ENCODE measurements at places on chromosomes 5 and 9.

- DNase-seq = no peak
Measured at GRCh38 chr9:97900103-97900737, 22.1 kb downstream of the TRMO start.

DNA sequence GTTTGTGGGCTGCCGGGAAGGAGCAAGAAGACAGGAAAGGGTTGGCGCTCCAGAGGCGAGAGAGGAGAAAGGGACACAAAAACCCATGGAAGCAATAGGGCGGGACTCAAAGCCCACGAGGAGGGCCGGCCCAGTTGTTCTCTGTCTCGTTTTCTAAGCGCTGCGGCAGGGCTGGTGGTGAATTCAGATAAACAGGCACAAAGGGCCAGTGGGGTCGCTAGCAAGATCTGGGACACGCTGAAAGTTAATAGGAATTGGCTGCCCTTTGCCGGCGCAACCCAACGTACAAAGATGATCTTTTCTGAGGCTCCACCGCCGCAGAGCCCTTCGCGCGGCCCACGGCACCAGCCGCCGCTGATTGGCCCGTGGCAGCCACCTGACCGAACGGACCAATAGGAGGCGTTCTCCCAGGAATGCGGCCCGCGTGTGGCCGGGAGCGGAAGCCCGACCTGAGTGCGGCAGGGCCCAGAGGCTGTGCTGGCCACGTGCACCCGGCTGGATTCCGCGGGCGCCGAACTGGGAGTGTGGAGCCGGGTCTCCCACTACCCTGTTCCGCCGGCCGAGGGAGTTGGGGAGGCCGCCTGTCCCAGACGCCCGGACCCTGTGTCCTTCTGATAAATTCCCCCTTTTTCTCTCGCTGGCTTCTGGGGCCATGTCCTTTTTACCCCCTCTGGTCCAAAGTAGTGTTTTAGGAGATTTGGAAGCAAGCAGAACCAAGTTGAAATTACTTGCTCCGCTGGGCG, 16.8 kb upstream of the NSD1 start:
- no peak for DNase-seq

GRCh38 chr5:179411161-179411841, 66.0 kb upstream of the ADAMTS2 start:
- DNase-seq = no peak

DNA sequence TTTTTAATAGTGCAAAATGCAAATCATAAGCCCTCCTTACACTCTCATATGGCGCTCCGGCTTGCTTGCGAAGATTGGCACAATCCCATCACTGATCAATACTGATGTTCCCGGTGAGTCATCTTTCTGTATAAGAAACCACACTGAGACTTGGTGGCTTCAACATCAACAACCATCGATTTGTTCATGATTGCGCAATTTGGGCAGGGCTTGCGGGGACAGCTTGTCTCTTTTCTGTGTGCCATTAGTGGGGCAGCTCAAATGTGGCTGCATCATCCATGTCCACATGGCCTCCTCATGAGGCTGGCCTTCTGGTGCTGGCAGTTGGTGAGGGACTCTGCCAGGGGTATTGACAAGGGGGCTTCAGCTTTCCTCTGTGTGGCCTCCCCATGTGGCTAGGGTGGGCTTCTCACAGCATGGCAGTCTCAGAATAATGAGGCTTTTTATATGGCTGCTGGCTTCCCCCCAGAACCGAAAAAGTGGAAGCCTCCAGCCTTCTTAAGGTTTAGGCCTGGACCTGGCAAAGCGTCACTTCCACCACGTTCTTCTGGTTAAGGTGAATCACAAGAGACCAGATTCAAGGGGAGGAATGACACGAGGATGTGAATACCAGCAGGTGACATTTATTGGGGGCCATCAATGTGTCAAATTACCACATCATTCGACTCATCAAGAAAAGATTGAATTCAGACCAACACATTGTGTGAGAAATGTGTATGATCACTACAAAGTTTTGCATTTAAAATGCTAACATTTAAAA, 79.5 kb upstream of the NFIL3 start:
- DNase-seq = no peak

DNA sequence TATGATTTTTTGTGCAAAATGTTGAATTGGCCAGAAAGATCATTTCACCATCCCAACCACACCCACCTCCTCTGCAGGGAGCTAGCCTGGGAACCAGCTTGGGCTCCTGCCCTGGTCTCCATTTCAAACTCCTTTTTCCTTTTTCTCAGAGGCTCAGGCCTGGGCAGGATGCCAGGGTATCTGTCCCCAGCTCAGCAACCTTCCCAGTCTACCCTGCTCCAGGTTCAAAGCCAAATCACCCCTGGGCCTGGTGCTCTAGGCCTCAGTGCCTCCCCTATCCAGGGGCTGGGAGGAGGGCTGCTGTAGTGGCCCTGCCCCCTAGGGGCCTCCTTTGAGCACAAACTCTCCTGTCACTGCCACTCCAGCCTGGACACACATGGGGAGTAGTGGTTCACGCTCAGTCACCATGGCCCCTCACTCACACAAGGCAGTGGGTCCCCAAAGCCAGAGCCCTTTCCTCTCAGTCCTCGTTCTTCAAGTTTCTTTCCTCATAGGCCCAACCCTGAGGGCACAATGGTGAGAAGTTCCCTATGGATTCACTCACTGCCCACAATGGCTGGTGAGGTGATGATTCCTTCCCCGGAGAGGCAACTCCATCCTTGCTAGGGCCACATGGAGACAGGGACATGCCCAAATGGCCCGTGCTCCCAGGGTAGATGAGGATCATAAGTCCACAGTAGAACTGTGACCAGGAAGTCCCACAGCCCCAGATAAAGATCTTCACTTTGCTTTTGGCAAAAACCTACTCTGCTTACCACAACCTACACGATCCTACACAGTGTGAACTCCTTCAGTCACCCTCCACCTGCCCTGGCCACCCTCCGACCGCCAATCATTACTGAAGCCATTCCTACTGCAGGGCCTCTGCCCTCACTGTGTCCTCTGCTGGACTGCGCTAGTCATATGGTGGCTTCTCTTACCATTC, 1.6 kb upstream of the ST6GALNAC4 start:
- DNase-seq = no peak

GRCh38 chr9:110835859-110836271, 167.3 kb downstream of the MUSK start:
- no peak for DNase-seq

DNA sequence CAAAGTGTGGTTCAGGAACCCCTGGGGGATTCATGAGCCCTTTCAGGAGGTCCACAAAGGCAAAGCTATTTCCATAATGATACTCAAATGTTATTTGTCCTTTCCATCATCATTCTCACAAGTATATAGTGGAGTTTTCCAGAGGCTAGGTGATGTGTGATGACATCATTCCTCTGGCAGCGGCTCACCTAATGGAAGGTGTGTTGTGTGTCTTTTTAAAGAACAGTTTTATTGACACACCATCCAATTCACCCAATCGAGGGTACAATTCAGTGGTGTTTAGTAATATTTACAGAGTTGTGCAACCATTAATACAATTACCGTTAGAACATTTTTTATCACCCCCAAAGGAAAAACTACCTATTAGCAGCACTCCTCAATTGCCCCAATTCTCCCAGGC, 9.7 kb downstream of the NANS start:
- DNase-seq = no peak

DNA sequence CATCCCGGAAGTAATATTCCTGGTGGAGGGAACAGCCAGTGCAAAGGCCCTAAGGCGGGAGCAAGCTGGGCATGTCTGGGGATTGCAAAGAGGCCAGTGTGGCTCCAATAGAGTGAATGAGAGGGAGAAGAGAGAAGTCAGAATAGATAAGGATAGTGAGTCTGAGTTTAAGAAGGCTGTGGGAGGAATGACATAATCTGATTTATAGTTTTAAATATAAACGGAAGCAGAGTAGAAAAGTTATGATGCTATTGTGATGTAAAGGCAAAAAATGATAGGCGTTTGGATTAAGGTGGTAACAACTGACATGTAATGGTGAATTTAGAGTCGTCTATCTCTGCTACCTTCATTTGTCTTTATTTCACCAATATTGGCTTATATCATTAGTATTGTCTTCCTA, 351.0 kb downstream of the ARRDC3 start:
- DNase-seq = no peak

GRCh38 chr9:137756045-137756744, 121.4 kb upstream of the CACNA1B start:
- DNase-seq = no peak

GRCh38 chr9:21679432-21679831, 123.0 kb upstream of the MTAP start:
- no peak for DNase-seq

DNA sequence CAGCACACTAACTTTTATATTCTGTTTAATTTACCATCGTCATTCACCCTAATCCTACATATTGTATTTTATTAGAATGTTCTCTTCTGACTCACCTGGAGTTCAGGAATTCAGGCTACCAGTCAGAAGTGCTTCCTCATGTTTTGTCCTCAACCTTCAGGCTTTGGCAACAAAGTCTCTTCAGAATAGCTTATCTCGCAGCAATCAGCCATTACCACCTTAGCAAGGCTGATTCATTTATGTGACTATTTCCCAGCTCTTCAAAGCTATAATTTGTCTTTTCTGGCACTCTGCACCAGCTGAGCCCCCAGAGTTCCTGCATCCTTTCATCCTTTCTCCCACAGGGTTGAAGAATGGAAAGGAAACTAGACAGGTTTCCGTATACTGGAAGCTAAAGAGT, 365.5 kb upstream of the CDH18 start:
- DNase-seq = no peak

DNA sequence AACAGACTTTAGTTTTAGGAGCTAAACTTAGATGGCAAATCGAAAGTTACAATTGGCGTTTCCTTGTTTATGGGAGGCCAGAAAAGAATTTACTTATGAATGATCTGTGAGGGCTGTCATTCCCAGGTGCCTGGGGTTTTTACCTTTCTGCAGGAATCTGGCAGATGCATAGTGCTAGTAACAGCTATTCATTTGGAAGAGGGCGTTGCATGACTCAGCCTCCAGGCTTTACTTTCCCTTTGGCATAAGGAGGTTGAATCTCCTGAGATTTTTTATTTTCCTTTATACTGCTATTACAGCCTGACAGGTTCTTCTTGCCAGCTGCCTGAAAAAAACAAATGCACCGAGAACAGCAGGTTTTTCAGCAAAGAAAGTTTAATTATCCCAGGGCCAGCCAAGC, 30.0 kb downstream of the CARD6 start:
- no peak for DNase-seq

DNA sequence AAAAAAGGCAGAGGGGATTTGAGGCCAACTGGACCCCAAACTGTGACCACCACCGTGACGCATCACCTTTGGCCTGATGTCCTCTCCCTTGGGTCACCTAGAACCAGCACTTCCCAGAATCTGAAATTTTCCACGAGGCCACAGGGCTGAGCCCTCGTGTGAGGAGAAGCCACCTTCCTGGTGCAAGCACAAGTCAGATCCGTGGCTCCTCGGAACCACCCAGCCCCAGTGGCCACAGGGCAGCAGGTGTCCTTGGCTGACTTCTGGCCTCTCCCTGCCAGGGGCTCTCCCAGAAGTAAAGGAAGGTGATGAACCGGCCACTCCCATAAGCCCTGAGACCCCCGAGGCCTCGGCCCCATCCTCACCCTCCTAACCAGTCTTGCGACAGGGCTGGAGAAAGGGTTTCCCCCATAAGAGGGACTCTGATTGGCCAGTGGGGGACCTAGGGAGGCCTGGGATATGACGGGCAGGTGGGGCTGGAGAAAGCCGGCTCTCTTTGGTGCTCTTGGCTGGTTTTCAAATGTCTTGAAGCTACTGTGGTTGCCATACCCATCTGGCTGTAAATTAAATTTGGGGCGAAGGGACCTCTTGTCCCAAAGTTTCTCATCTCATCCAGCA, 20.9 kb upstream of the HMCN2 start:
- DNase-seq = no peak

GRCh38 chr5:160039810-160040470, 31.0 kb downstream of the TTC1 start:
- DNase-seq = no peak

DNA sequence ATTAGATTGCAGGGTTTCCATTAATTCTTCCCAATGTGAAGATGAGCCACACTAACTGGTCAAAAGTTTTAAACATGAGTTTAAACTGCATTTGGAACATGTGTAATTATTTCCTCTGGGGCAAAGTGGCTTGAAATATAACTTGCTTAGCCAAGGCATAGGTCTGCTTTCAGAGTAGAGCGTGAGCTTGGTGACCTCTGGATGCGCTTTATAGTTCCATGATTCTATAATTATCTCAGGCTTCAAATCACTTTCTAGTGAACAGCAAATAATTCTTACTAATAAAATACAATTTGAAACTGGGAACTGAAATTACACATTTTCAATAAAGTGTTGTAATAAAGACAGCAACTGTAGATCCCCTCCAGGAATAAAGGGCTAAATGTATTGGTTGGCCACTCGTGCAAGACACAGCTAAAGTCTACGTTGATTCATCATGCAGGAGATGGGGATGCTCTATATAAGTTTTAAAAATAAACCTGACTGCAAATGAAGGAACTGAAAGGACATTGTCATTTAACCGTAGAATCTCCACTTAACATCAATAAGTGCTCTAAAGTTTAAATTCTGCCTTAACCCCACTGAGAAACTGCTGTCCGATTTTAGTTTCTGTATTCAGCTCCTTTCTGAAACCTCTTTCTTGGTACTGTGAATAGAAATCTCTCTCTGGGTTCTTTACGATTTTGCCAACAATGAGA, 460.0 kb downstream of the PSAT1 start:
- DNase-seq = no peak

DNA sequence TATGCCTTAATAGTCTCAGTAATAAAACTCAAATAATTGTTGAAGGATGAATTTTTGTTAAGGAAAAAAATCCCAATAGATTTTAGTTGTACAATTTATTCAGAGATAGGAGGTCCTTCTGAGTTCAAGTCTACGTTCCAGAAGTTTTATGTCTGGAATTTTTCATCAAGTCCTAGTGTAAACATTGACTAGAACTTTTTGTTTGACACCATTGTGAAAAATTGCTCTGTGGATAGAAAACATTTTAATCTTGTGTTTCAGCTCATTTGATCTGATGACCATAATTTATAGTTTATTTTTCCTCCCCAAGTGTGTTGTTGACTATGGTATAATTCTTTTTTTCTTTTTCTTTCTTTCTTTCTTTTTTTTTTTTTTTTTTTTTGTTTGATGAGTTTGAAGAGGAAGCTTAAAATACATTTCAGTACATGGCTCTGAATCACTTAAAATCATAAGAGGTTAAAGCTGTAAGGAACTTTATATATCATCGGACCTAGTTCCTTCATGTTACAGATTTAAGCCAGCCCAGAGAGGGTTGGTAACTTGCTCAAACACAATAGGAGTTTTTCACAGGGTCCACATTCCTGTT, 20.7 kb downstream of the ITGA1 start:
- DNase-seq = no peak

- DNase-seq = no peak
Measured at GRCh38 chr9:567128-567746, 274.3 kb upstream of the DMRT1 start.

GRCh38 chr5:69404659-69405330, 10.1 kb upstream of the MARVELD2 start:
- no peak for DNase-seq

DNA sequence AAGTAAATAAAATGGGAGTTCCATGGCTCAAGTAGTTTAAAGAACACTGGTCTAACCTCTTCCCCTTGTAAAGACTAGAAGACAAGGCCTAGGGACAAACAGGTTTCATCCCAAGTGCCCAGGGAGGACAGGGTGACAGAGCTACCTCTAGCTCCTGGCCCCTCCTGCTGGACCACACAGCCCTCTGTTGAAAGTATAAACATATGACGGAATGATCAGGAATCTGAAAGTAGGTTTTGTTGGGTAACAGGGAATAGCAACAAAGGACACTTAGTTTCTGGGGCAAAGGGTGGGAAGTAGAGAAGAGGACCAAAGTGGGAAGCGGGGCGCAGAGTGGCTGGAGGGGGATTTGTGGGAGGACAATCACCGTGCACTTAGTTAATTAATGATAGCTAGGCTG, 67.0 kb upstream of the DAB2IP start:
- DNase-seq = no peak

Measured in retinal pigment epithelial cell (primary cell).